Thymus (tissue), 14 donors: ENCODE measurements at places on chromosomes 3 and 15.
A peak's percentile ranks its signal among the peaks of the same experiment; 100 is the strongest.

DNA sequence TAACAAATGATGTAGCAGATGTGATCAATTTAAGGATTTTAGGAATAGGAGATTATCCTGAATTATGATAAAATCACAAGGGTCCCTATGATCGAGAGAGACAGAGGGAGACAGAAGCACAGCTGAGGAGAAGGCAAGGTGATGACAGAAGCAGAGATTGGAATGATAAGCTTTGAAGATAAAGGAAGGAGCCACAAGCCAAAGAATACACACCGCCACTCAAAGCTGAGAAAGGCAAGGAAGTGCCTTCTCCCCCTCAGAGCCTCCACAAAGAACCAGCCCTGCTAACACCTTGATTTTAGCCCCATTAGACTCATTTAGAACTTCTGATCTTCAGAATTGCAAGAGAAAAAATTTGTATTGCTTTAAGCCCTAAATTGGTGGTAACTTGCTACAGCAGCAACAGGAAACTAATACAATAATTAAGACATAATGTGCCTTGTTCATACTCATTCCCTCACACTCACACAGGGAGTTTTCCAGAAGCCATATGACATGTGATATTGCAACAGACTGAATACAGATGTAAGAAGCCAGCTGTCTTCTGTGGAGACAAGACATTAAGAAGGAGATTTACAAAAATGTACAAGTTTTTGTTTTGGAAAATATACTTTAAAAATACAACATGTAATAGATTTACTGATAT lies 38.2 kb downstream of the TRANK1 start:
- H3K4me1 ChIP-seq = peaks cover 54% of the 10 kb centered on the region
- no peaks in the 10 kb centered on the region for H3K27me3 ChIP-seq
- H3K4me3 ChIP-seq = peak overlapping the region; percentile 22
- H3K36me3 ChIP-seq = peaks cover 15% of the 10 kb centered on the region

DNA sequence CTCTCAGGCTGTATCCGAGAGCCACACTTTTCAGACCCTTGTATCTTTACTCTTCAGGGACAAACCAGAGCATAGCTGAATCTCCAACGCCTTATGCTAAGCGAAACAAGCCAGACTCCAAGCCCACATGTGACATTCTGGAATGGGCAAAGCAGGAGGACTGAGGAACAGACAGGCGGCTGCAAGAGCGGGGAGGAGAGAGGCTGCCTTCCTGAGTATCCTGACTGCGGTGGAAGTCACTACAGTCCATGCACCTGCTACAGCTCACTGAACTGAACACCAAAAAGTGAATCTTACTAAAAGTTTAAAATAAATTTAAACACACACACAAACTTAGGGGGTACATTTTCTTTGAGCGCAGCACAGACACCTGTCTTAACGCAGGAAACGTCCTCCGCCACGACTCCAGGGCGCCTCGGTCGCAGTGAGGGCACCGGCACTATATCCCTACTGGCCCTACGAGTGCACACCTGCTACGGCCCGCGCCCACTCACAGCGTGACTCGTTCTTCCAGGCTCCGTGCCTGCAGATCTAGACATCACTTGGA lies 1.4 kb downstream of the CYFIP1 start:
- H3K27ac ChIP-seq = no peak overlapping the region
- H3K27me3 ChIP-seq = peaks cover 29% of the 10 kb centered on the region
- H3K4me1 ChIP-seq = peaks cover 6% of the 10 kb centered on the region
- DNase-seq = no peak
- H3K36me3 ChIP-seq = no peaks in the 10 kb centered on the region

DNA sequence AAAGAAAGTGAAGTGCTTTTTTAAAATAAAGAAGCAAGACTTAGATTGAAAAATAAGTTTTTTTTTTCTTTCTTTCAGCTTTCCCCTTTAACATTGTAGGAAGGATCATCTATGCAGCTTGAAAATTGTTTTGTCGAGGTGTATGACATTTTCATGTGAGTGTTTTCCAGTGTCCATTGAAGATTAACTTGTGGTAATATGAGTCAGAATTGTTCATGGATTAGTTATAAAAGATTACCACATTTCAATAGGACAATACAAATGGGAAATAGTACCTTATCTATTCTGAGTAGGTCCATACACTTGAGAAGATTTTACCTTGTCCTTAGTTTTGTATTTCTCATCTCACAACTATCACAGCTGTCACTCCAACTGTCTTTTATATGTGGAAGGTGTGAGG lies 1234.7 kb downstream of the NSUN3 start:
- H3K27me3 ChIP-seq = no peaks in the 10 kb centered on the region
- H3K4me1 ChIP-seq = no peaks in the 10 kb centered on the region
- no peak for DNase-seq
- no peak overlapping the region for H3K27ac ChIP-seq
- H3K4me3 ChIP-seq = no peak overlapping the region

- no peak overlapping the region for H3K27ac ChIP-seq
- no peaks in the 10 kb centered on the region for H3K27me3 ChIP-seq
- H3K4me1 ChIP-seq = no peaks in the 10 kb centered on the region
- no peaks in the 10 kb centered on the region for H3K36me3 ChIP-seq
- H3K4me3 ChIP-seq = no peak overlapping the region
- DNase-seq = no peak
Observed at GRCh38 chr3:179474480-179474879, 23.2 kb upstream of the GNB4 start.

GRCh38 chr3:100634493-100635272 lies 25.3 kb downstream of the ADGRG7 start:
- no peaks in the 10 kb centered on the region for H3K4me1 ChIP-seq
- no peaks in the 10 kb centered on the region for H3K27me3 ChIP-seq
- H3K4me3 ChIP-seq = no peak overlapping the region
- H3K27ac ChIP-seq = no peak overlapping the region

- H3K4me1 ChIP-seq = no peaks in the 10 kb centered on the region
- H3K27me3 ChIP-seq = no peaks in the 10 kb centered on the region
- no peak for DNase-seq
- no peaks in the 10 kb centered on the region for H3K36me3 ChIP-seq
- no peak overlapping the region for H3K27ac ChIP-seq
- H3K4me3 ChIP-seq = no peak overlapping the region
Observed at GRCh38 chr3:41143421-41144031, 55.8 kb upstream of the CTNNB1 start.

DNA sequence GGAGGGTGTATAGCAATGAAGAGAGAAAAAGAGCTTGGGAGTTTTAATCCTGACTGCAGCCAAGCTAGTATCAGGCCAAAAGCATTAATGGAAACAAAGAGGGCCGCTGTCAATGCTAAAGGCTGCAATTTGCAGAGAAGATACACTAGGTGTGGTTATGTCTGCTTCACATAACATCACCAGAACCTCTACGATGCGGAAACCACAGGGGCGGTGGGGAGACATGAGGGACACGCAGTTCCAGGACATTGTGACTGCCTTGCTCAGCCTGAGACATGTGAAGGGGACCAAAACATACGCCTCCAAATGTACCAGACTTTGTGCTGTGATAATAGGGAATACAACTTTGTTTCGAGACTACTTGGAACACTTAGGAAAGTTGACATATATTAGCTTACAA lies 88.4 kb downstream of the APBA2 start:
- H3K4me3 ChIP-seq = no peak overlapping the region
- DNase-seq = no peak
- H3K36me3 ChIP-seq = no peaks in the 10 kb centered on the region
- H3K4me1 ChIP-seq = no peaks in the 10 kb centered on the region
- no peak overlapping the region for H3K27ac ChIP-seq

- H3K36me3 ChIP-seq = no peaks in the 10 kb centered on the region
- DNase-seq = no peak
- no peak overlapping the region for H3K27ac ChIP-seq
- H3K4me1 ChIP-seq = no peaks in the 10 kb centered on the region
- H3K27me3 ChIP-seq = no peaks in the 10 kb centered on the region
- H3K4me3 ChIP-seq = no peak overlapping the region
Observed at GRCh38 chr3:69500604-69501003, 114.7 kb upstream of the FRMD4B start.

DNA sequence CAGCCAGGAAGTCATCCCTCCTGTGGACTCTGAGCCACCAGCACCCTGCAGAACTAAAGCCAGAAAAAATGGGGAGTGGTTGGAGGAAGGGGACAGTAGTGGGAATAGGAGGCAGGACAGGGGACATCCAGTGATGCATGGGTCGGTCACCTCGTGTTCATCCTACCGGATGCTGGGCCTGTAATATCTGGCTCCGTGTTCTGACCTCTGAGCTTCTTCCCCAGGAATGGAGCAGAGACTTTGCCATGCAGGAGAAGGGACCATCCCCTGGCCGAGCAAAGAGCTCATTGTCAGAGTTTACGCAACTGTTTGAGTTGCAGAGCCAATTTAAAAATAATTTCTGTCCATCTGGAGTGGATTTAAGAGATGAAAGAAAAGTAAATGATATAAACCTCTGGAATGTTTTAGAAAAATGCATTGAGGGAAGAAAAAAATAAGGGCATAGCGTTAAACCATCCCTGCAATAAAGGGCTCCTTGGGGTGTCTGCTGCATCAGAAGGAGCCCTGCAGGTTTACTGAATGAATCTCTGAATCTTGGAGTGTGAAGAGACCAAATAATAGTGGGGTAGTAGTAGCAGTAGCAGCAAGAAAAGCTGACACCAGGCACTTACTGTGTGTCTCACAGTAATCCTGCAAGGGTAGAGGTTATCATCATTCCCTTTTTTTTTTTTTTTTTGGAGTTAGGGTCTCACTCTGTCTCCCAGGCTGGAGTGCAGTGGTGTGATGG lies 70.9 kb downstream of the AAGAB start:
- no peak overlapping the region for H3K27ac ChIP-seq
- H3K27me3 ChIP-seq = no peaks in the 10 kb centered on the region
- H3K4me3 ChIP-seq = no peak overlapping the region
- no peak for DNase-seq
- peaks cover 35% of the 10 kb centered on the region for H3K36me3 ChIP-seq

- DNase-seq = no peak
- no peak overlapping the region for H3K27ac ChIP-seq
- H3K36me3 ChIP-seq = peaks cover 5% of the 10 kb centered on the region
Observed at GRCh38 chr3:52707585-52707984, 1.7 kb downstream of the SPCS1 start.

GRCh38 chr3:44330444-44330843 lies 8.1 kb upstream of the TCAIM start:
- H3K27ac ChIP-seq = no peak overlapping the region
- DNase-seq = no peak
- no peak overlapping the region for H3K4me3 ChIP-seq

- no peaks in the 10 kb centered on the region for H3K4me1 ChIP-seq
- H3K27ac ChIP-seq = no peak overlapping the region
- H3K36me3 ChIP-seq = no peaks in the 10 kb centered on the region
- H3K27me3 ChIP-seq = no peaks in the 10 kb centered on the region
- DNase-seq = no peak
- no peak overlapping the region for H3K4me3 ChIP-seq
Observed at GRCh38 chr15:91622711-91623342, 230.7 kb upstream of the SLCO3A1 start.

GRCh38 chr3:119359476-119360326 lies 65.5 kb downstream of the ARHGAP31 start:
- H3K4me3 ChIP-seq = no peak overlapping the region
- no peak overlapping the region for H3K27ac ChIP-seq
- no peaks in the 10 kb centered on the region for H3K27me3 ChIP-seq
- H3K4me1 ChIP-seq = no peaks in the 10 kb centered on the region
- DNase-seq = no peak

- no peaks in the 10 kb centered on the region for H3K36me3 ChIP-seq
- no peak overlapping the region for H3K27ac ChIP-seq
- no peak for DNase-seq
- no peaks in the 10 kb centered on the region for H3K4me1 ChIP-seq
- no peak overlapping the region for H3K4me3 ChIP-seq
Observed at GRCh38 chr15:31511707-31512310, 185.2 kb downstream of the KLF13 start.

DNA sequence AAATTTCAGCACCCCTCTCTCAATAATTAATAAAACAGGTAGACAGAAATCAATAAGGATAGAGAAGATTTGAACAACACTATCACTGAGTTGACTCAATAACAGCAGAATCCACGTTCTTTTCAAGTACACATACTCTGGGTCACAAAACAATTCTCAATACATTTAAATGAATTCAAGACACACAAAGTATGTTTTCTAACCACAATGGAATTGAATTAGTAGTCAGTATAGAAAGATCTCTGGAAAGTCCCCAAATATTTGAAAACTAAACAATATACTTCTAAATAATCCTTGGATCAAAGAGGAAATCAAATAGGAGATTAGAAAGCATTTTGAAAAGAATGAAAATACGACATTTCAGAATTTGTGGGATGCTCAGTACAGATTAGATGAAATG lies 40.0 kb downstream of the TKT start:
- H3K36me3 ChIP-seq = no peaks in the 10 kb centered on the region
- H3K27me3 ChIP-seq = no peaks in the 10 kb centered on the region
- DNase-seq = no peak
- H3K27ac ChIP-seq = no peak overlapping the region
- no peaks in the 10 kb centered on the region for H3K4me1 ChIP-seq
- H3K4me3 ChIP-seq = no peak overlapping the region

- H3K4me1 ChIP-seq = no peaks in the 10 kb centered on the region
- no peaks in the 10 kb centered on the region for H3K36me3 ChIP-seq
- no peak overlapping the region for H3K27ac ChIP-seq
- no peak for DNase-seq
Observed at GRCh38 chr3:88364926-88365325, 215.2 kb downstream of the C3orf38 start.

DNA sequence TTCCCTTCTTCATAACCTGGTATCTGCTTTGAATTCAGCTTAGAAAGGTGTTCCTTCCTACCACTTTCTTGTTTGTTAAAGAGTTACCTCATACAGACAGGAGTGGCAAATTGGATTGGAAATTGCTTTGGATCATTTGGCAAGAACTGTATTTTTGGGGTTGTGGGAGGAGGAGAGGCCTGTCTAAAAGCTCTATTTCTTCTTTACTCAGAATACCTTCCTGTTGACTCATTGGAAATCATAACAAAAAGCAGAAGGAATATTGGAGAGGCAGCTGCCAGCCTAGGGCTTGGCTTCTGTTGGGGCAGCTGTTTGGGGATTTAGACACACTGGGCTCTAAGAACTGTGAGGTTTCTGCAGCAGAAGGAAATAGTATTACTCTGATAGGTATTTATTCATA lies 14.2 kb downstream of the IQGAP1 start:
- H3K4me3 ChIP-seq = no peak overlapping the region
- peaks cover 14% of the 10 kb centered on the region for H3K4me1 ChIP-seq
- H3K27me3 ChIP-seq = no peaks in the 10 kb centered on the region
- H3K36me3 ChIP-seq = no peaks in the 10 kb centered on the region
- no peak for DNase-seq
- H3K27ac ChIP-seq = peak overlapping the region; percentile 72
